ENCODE measurements at places on chromosomes 1 and 21.

DNA sequence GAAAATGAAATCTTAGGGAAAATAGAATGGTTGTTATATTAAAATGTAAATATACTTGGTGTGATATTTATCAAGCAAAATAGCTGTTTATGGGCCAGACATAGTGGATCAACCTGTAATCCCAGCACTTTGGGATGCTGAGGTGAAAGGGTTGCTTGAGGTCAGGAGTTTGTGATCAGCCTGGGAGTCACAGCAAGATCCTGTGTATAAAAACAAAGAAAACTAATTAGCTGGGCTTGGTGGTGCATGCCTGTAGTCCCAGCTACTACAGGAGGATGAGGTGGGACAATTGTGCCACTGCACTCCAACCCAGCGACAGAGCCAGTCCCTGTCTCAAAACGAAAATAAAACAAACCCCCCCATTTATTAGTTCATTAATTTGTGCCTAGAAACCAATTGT, 21.6 kb upstream of the CFHR1 start:
- DNase-seq = no peak

DNA sequence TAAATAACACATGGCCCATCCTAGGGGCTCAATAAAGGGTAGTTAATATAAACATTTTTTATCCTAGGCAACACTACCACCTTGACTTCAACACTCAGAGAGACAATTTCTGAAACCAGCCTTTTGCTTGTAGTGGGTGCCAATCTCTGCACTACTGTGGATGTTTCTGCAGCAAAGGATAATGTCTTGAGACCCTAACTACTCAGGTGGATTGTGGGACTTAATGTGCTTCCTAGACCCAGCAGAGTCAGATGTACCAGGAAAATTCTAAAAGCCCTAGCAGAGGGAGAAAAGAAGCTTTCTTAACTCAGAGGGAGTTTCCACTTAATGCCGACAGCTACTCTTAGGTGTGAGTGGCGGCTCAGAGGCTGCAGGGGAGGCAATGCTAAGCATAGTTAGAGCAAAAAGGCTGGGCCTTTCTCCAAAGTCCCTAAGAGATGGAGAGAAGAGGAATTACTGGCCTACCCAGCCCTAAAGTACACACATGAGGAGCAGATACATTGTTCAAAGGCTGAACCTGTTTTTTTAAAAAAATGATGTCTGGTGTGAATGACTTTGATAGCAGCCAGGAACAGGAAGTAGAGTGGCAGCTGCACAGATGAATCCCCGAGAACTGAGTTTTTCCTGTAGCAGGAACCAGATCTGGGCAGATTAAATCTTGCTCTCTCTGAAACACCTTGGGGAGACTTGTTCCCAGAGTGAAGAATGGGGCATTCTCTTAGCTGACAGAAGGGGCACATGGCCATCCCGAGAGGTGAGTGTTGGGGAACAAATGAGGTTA, 33.5 kb upstream of the ABCD3 start:
- peak; percentile 60 for DNase-seq

DNA sequence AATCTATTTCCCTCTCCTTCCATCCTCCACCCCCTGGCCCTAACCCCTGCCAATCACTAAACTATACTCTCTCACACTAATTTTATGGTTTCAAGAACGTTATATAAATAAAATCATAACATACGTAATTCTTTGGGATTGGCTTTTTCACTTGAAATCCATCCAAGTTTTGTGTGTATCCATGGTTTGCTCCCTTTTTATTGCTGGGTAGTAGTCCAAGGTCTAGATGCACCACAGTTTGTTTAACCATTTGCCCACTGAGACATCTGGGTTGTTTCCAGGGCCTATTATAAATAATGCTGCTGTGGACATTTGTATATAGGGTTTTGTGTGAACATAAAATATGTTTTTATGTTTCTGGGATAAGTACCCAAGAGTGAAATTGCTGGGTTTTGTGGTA, 61.4 kb downstream of the TEX35 start:
- DNase-seq = no peak

GRCh38 chr21:31050577-31051157, 12.4 kb upstream of the KRTAP19-8 start:
- no peak for DNase-seq

GRCh38 chr1:101522486-101522885, 285.7 kb downstream of the S1PR1 start:
- no peak for DNase-seq

- DNase-seq = no peak
Observed at GRCh38 chr1:115135681-115136080, 46.4 kb upstream of the TSPAN2 start.

GRCh38 chr1:192795916-192796618, 12.8 kb upstream of the RGS2 start:
- no peak for DNase-seq

GRCh38 chr1:160127865-160128523, 12.4 kb downstream of the ATP1A2 start:
- DNase-seq = no peak

GRCh38 chr1:16441282-16441665, 750 bp downstream of the NECAP2 start:
- no peak for DNase-seq

- no peak for DNase-seq
Observed at GRCh38 chr1:13514821-13515220, 1.0 kb upstream of the LRRC38 start.

DNA sequence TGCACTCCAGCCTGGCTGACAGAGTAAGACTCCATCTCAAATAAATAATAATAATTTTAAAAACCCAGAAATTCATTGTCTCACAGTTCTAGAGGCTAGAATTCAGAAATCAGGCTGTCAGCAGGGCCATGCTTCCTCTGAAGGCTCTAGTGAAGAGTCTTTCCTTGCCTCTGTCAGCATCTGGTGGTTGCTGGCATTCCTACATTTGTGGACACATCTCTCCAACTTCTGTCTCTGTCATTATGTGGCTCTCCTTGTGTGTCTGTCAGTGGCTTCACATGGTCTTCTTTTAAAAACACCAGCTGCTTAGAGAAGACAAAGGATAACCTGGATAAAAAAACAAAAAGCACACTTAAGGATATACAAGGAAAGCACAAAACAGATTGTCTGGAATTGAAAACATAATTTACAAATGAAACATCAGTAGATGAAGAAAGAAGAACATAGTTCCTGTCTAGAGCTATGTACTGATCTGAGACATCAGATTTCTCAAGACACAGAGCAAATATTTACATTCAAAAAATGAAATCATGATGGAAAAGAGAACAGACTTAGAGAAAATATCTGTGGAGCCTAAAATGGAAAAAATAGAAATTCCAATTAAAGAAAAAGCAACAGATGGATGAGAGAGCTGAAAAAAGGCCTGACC, 32.7 kb upstream of the ASB17 start:
- DNase-seq = no peak

- DNase-seq = no peak
Observed at GRCh38 chr1:150269451-150269850, 635 bp upstream of the APH1A start.

- no peak for DNase-seq
Observed at GRCh38 chr1:17307946-17308345, at the start of gene PADI4. PADI4 (plus strand) TSS chr1:17308197; CDS start chr1:17308223, 26 bp downstream.

- peak; percentile 15 for DNase-seq
Observed at GRCh38 chr21:44763451-44764318, 37.9 kb downstream of the UBE2G2 start.

DNA sequence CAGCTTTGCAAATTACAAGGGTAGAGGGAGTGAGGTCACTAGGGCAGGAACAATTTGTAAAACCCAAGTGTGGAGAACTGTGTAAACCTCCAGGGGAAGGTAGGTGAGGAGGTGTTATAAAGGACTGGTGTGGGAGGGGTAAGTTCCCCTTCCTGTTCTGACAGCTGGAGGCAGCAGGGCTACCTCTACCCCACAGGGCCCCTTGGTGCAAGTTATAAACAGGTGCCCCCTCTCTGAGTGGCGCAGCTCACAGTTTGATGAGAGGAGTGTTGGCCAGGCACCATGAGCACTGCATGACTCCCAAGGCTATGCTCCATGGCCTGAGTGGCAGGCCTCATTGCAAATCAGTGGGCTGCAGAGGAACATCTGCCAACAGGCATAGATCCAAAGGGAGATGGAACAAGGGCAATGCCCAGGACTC, 41.0 kb downstream of the MFSD2A start:
- no peak for DNase-seq

- DNase-seq = no peak
Observed at GRCh38 chr1:203627851-203628200, 1.2 kb downstream of the ATP2B4 start.

GRCh38 chr21:30942192-30942591, 60.8 kb upstream of the KRTAP11-1 start:
- no peak for DNase-seq

GRCh38 chr1:215489771-215490565, 77.1 kb upstream of the KCTD3 start:
- no peak for DNase-seq

DNA sequence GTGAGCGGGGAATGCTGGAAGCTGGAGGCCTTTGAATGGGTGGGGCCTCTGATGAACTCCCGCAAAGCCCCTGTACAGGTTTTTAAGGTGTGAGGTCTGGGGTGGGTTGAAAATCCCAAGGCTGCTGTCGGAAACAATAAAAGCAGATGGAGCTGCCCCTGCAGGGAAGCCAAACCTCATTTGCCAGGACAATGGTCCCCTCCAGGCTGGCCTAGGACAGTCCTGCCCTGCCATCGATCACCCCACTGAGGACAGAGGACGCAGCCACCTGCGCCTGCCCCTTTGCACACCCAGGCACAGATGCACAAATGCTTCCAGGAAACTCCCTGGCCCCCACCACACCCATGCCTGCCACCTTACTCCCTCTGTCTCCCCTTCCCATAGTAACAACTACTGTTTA, 4.4 kb downstream of the DRAXIN start:
- DNase-seq = no peak

GRCh38 chr1:82562448-82562847, 761.7 kb downstream of the ADGRL2 start:
- no peak for DNase-seq

- peak; percentile 6 for DNase-seq
Observed at GRCh38 chr1:19597496-19598309, 46.4 kb upstream of the NBL1 start.

GRCh38 chr1:198936371-198937083, 297.7 kb downstream of the PTPRC start:
- no peak for DNase-seq

GRCh38 chr1:247908766-247909165, 11.3 kb upstream of the OR2T8 start:
- DNase-seq = no peak

- no peak for DNase-seq
Observed at GRCh38 chr1:170445096-170445495, 86.9 kb upstream of the GORAB start.

DNA sequence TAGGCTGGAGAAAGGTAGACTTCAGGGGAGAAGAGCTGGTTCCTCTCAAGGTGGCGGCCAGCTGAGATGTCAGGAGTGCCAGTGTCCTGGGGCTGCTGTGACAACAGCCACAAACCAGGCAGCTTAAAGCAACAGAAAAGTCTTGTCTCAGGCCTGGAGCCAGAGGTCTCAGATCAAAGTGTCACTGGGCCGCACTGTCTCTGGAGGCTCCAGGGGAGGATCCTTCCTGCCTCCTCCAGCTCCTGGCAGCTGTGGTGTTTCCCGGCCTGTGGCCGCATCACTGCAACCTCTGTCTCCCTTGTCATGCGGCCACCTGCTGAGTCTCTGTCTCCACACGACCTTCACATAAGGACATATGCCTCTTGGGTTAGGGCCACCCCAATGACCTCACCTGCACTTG, 24.4 kb upstream of the TSPEAR start:
- peak; percentile 69 for DNase-seq

- peak; percentile 72 for DNase-seq
Observed at GRCh38 chr1:119139857-119140176, 636 bp downstream of the WARS2 start.

DNA sequence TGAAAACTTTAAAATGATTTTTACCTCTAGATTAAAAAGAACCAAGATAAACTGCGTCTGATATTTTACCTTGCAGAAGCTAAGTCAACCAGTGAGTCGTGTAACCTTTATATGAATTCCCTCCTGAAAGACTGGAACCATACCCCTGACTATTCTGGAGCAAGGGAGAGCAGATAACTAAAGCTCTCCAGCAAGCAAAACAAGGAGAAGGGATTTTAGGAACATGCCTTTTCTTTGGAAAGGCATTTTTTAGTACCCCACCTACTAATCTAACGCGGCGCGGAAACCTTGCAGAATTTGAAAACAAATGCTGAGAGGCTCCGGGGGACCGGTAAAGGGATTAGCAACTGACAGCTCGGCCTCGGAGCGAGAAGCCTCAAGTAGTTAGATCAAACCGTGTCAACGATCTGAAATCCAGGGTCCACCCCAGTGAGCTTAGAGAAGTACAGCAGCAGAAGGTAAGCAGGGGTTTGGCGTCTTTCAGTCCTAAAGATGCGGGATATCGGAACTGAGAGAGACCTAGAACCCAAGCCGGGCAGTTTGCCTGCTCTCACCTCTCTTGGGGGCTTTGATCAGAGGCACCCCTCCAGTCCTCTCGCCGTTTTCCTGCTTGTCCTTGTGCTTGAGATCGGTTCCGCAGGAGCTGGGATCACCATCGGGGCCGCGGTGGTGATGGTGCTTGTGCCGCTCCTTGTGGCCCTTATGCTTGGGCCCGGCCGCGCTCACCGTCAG, 954 bp downstream of the RSBN1 start:
- no peak for DNase-seq

GRCh38 chr1:24318615-24319311, 394 bp upstream of the GRHL3 start:
- DNase-seq = no peak

DNA sequence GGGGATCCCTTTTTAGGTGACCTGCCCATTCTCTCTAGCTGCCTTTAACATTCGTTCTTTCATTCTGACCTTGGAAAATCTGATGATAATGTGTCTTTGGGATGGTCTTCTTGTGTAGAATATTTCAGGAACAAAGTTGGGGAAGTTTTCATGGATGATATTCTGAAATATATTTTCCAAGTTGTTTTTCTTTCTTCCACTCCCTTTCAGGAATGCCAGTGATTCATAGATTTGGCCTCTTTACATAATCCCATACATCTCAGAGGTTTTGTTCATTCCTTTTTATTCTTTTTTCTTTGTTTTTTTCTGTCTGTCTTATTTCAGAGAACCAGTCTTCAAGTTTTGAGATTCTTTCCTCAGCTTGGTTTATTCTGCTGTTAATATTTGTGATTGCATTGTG, 13.9 kb upstream of the SCMH1 start:
- DNase-seq = no peak

DNA sequence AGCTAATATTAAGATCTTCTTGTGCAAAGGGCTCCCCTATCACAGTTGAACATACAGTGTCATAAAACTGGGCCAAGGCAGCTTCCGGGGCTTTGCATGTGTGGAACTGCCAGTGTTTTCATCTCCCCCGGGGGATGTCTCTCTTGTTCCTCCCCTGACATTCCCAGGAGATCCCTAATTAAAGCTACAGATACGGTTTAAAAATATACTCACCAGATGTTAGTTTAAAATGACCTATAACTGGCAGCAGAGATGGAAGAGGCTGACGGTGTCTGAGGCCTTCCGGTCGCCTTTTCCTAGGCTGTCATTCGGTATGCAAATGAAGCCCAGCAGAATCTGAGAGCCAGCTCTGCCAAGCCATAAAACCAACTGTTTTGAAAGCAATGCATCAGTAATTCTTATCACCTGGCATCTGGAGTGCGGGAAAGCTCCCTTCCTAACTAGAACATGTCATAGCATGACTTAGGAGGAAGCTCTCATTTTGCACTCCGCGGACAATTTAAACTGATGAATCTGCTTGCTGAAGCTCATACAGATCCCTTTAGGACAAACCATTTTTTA, 436.5 kb upstream of the VAMP3 start:
- peak; percentile 46 for DNase-seq
